ENCODE measurements at places on chromosomes 4 and X.

GRCh38 chr4:102586002-102586643 lies 85.0 kb downstream of the NFKB1 start:
- DNase-seq, result no peak

- no peak for DNase-seq
Observed at GRCh38 chr4:75009138-75009537, 76.2 kb downstream of the PARM1 start.

- DNase-seq, result no peak
Observed at GRCh38 chr4:18999595-18999994, 978.0 kb upstream of the LCORL start.

DNA sequence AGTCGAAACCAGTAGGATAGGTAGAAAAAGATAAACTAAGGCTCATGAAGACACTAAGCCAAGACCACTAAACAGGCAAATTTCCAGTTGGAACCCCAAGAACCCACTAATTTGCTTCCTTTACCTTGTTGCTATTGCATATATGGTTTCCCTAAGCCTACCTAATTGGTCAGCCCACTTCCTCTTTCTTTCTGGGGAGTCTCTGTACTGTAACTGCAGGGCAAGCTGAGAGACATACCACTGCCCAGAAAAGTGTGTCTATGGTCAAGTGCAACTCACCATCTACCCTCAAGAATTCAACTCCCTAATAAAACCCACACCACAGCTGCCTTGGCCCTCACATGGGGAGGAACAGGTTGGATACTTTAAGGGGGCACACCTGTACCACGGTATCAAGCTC lies 28.6 kb downstream of the IDS start:
- no peak for DNase-seq

- DNase-seq, result no peak
Observed at GRCh38 chr4:147717878-147718277, 14.0 kb upstream of the ARHGAP10 start.

GRCh38 chr4:45865781-45866180 lies 258.1 kb downstream of the GABRG1 start:
- no peak for DNase-seq

GRCh38 chrX:132022967-132023895 lies at the start of gene STK26:
TSS of gene STK26 (plus strand) at chrX:132023302. CDS start at chrX:132023618, 316 bp downstream.
- DNase-seq, result no peak

DNA sequence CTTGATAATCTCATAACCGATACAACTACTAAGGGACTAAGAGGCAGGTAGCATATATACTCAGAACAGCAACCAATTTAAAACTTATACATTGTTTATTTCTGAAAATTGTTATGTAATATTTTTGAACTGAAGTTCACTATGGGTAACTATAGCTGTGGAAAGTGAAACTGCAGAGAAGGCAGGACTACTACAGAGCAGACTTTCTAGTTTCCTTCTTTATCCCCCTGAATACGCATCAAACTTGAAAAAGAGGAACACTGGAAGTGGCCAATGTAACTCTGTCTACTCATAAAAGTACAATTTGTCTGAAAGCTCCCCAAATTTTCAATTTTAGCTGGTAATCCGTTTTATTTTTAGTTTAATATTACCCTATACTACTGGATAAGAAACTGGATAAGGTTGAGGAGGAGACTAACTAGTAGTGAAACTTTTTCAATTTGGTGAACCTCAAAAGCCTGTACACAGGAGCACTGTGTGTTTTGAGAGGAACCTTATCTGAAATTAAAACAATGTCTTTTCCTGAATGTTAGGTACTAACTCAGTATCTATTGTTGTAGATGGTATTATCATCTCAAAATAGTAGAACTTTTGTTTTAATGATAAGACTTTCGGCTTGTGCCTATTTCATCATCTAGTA lies 225.8 kb downstream of the GABRG1 start:
- DNase-seq, result no peak

DNA sequence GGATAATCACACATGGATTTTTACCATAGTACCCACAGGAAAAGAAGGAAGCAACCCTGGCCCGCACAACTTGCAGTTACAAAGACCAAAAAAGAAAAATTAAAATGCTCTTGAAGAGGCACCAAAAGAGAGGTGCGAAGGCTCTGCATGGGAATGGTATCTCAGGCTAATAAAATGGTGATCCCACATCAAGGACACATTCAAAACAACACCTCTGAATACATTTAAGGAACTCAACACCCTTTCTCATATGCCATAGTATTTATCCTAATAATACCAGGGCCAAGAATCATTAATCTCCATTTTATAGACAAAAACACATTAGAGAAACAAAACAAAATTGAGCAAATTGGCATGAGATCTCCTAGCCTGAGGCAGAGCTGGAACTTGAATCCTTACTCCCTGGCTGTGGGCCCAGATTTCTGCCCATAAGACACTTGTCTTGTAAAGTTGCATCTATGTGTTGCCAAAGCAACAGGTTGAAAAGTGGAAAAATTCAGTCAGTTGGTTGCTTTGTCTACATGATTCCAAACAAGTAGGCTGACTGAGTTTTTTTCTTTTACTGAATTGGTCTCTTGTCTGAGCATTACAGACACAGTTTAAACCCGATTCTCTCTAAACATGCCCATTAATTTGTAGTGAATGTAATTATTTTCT lies 33.5 kb downstream of the GUCY2F start:
- no peak for DNase-seq

- DNase-seq, result no peak
Observed at GRCh38 chr4:42104521-42104920, 47.9 kb downstream of the BEND4 start.

- no peak for DNase-seq
Observed at GRCh38 chr4:187294861-187295260, 571.2 kb upstream of the FAT1 start.

- no peak for DNase-seq
Observed at GRCh38 chr4:1540601-1541375, 134.5 kb upstream of the NKX1-1 start.

GRCh38 chr4:3337811-3338210 lies 45.0 kb downstream of the RGS12 start:
- DNase-seq, result no peak

GRCh38 chr4:26252349-26253025 lies 68.3 kb upstream of the RBPJ start:
- DNase-seq, result no peak

DNA sequence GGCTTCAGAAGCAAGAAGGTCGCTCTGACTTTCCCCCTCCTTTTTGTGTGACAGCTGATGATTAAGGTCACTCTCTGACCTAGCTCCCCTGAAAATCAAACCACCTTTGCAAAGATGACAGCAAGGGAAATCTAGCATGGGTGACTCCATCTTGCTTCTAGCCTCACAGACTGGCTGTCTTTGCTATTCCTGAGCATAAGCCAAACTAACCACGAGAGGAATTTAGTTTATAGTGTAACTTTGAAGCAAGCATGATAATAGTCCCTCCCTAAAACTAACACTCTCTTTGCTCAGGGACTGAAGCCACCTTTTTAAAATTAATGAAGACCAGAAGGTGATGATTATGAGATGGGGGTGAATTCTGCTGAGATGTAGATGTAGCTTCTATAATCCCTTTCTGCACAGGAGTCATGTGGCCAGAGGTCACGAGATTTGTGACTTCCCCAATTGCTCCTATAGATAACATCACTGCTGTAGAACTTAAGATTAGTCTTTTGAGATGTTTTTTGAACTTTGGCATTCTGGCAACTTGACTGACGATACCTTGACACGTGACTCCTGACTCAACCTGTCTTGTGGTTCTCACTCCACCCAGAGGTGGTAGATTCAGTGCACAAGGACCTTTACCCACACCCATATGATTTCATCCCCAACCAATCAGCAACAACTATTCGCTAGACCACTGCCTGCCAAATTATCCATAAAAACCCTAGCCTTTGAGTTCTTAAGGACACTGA lies 14.9 kb upstream of the PDE5A start:
- DNase-seq, result no peak

DNA sequence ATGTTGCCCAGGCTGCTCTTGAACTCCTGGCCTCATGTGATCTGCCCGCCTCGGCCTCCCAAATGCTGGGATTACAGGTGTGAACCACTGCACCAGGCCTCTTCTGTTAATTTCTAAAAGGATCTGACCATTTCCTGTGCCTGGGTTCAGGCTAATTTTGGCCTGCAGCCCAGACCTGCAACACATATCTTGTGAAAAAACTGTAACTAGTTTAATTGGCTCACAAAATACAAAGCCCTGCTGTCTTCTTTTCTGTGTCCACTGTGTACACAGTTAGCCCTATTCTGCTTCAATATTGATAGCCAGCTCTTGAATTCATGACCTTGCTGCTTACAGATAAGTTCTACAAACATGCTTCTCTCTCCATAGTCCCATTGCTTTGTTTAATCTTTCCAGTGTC lies 753.5 kb downstream of the PDHA2 start:
- DNase-seq, result no peak

- DNase-seq, result no peak
Observed at GRCh38 chr4:170386971-170387370, 297.2 kb upstream of the AADAT start.

- no peak for DNase-seq
Observed at GRCh38 chr4:108763986-108764385, 1.1 kb upstream of the ETNPPL start.

DNA sequence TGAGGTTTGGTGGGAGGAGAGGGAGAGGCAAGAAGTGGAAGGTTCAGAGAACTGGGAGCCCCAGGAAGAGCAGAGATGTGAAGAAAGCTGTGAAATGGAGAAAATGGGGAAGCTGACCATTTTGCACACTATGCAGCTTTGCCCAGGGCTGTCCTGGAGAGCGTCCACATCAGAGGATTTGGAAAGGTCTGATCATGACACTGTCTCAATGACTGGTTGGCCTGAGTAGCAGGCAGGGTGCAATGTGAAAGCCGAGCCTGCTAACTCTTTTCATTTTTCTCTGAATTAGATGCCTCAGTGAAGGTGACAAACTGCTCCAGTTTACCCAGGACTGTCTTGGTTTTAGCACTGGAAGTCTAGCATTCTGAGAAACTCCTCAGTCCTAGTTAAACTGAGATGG lies 330.1 kb upstream of the RPS6KA3 start:
- DNase-seq, result no peak

GRCh38 chrX:47446971-47447370 lies 36.1 kb downstream of the ZNF41 start:
- no peak for DNase-seq

DNA sequence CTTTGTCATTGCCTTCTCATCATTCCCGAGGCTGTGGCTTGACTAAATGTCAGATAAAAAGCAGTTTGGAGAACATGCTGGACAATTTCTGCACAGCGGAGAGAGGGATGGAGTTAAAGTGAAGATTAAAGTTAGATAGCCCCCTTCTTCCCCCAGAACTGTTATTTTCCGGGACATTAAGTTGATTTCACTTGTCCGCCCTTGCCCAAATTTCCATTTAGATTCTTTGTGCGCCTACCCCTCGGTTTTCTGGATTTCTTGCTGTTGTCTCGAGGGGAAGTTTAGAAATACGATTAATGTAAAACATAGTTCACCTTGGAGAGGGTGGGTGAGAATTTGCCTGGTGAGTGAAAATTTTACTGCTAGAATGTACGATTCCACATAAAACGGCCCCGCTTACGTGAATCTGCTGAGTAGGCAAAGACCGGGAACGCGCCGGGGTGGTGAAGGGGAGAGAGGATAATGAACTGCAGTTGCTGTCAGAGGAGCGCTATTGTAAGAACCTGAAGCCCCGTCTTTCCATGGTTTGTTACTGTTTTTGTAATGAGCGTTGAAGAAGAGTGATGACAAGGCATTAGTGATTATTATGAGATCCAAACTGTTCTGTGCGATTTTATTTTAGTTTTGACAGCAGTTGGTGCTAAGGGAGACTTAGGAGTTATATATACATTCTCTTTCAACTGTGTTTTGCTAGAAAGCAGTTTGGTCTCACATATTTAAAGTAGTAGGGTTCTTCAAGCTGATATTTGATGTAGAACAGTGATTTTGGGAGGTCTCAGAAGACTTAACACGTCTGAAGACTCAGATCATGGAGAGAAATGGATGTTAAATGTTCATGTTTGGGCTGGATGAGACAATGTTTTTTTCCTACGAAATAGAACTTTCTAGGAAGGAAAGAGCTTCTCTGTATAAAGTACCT lies 73.0 kb downstream of the AFF1 start:
- no peak for DNase-seq

DNA sequence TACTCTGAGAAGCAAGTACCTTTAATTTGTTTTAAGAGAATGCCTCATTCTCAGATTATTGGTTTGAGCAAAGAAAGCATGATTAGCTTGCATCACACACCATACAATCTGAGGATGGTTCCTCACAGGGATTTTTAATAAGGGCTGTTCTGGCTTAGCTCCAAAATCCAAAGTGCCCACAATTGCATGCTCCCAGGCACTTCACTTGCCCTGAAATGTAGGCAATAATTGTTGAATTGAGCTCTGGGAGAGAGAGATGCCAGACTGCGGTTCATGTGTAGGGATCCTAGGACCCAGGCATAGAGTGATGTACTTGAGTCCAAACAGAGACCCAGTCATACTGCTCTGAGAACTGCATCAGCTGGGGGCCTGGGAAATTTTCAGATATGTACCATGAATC lies 358.4 kb upstream of the CXorf51B start:
- no peak for DNase-seq

GRCh38 chrX:129039176-129039575 lies 484.1 kb downstream of the SMARCA1 start:
- DNase-seq, result no peak

DNA sequence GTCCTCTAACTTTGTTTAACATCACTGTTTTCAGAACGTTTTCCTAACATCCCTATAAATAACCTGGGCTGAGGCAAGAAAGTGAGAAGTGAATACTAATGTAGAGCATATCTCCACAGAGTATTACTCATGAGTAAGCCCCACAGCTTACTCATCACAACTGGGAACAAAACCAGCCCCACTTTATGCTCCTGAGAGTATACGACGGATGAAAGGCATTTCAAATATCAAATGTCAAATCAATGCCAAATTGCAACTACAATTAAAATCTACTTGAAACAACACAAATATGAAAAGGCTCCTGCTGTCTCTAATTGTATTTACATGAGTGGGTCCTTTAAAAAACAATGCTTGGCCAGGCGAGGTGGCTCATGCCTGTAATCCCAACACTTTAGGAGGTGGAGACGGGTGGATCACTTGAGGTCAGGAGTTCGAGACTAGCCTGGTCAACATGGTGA lies 41.2 kb downstream of the SH3RF1 start:
- DNase-seq, result no peak

- no peak for DNase-seq
Observed at GRCh38 chrX:12890467-12890866, 16.0 kb upstream of the TLR8 start.

GRCh38 chr4:82219346-82219745 lies 154.4 kb downstream of the HNRNPD start:
- no peak for DNase-seq

DNA sequence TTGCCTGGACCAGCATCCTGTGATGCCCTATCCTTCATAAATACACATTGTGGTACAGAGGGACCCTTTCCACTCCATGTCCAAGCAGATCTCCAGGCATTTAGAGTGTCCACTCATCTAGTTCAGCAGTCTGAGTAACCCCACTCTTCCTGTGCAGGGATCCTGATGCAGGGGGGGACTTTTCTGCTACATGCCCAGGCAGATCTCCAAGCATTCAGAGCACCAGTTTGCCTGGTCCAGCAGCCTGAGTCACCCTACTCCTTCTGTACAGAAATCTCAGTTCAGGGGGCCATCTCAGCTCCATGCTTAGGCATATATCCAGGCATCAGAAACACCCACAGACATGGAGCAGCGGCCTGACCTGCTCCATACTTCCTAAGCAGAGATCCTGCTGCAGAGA lies 1089.8 kb downstream of the FAT4 start:
- DNase-seq, result no peak

GRCh38 chrX:31123335-31123734 lies 51.5 kb upstream of the FTHL17 start:
- no peak for DNase-seq

Measured in stimulated activated CD4-positive, alpha-beta T cell treated with anti-CD3 and anti-CD28 coated beads, Interleukin-1b, Interleukin-23, amount 100 ng/mL, for 1 hour (primary cell).